Thoracic aorta (tissue), 2 donors: ENCODE measurements at places on chromosomes 13 and 19.
A peak's percentile ranks its signal among the peaks of the same experiment; 100 is the strongest.

GRCh38 chr19:44512326-44513298, 12.3 kb upstream of the ZNF180 start:
- DNase-seq = no peak

DNA sequence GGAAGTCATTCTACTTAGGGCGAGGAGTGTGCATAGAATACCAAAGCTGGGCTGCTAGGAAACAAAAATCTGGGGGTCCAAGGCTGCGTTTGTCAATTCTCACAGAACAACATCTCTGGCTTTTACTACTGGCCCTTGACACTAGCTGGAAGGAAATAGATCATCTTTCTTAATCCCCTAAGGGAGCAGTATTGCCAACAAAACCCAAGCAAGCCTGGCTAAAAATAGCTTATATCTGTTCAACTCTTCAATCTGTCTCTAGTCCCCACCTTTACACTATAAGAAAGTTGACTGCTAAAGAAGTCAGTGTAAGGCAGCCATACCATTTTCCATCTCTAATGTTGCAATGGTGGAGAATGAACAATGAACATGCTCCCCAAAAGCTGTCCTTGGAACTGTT, 107.8 kb upstream of the SPRY2 start:
- no peak for DNase-seq

GRCh38 chr19:8252922-8253589, 43.9 kb downstream of the CERS4 start:
- DNase-seq = peak; percentile 36

DNA sequence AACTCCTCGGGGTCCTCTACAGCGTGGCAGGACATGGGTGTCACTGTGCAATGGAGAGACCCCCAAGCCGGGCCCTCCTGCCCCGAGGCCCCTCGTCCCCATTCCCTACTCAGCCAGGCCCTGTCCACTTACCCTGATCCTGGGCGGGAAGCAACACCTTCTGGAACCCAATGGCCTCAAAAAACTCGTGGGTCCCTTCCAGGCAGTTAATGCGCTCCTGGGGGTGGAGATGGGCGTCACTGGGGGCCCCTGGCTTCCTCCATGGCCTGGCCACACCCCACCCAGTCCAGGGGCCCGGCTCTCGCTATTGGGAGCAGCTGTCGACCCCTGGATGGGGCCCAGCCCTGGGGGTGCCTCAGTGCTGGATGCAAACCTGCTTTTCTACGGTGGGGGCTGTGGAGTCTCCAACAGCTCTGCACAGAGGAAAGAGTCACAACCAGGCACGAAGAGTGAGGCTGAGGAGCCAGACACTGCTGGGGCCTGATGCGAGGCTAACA, 10.8 kb downstream of the UBXN6 start:
- DNase-seq = no peak

DNA sequence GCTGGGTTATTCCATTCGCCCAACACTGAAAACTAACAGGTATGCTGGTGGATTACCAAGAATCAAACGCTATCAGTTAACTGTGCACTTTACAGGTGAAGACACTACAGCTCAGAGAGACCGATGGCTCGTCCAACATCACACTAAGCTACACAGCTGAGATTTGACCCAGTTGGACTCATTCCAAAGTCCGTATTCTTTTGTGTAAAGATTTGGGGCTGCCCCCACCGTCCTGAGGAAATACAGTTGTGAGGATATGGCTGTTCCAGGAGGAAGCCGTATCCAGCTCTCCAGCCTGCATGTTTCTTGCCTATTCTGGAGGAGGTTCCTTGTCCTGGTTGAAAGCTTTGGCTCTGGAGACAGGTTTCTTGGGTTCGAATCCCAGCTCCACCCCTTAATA, 4.2 kb downstream of the ZSCAN5A start:
- no peak for DNase-seq

DNA sequence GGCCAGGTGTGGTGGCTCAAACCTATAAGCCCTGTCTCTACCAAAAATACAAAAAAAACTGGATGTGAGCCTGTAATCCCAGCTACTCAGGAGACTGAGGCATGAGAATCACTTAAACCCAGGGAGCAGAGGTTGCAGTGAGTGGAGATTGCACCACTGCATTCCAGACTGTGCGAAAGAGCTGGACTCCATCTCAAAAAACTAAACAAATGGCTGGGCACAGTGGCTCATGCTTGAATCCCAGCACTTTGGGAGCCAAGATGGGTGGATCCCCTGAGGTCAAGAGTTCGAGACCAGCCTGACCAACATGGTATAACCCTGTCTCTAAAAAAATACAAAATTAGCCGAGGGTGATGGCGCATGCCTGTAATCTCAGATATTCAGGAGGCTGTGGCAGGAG, 34.9 kb upstream of the ZNF83 start:
- DNase-seq = no peak

- DNase-seq = no peak
Measured at GRCh38 chr13:77807431-77808135, 110.1 kb downstream of the SLAIN1 start.

GRCh38 chr19:44772959-44773358, 4.7 kb upstream of the CBLC start:
- no peak for DNase-seq

GRCh38 chr13:22017226-22017625, 346.4 kb downstream of the FGF9 start:
- DNase-seq = no peak

DNA sequence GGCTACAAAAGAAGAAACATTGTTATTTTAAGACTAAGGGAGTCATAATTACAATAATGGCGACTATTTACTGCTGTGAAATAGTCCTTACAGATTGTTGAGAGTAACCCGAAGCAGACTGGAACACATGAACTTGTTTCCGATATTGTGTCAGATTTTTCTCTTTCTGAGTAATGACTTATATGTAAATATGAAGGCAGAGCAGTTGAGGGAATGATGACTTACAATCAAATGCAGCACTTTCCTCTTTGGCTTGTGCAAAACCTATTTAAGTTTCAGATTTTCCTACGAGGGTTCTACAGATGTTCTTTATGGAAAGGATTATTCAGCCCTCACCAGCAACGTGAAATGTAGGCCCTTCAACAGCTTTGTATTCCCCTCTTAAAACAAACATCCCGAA, 198.6 kb downstream of the RGCC start:
- DNase-seq = no peak

GRCh38 chr19:48943081-48943480, 9.6 kb downstream of the DHDH start:
- no peak for DNase-seq

GRCh38 chr19:20051841-20052768, 12.8 kb upstream of the ZNF682 start:
- DNase-seq = peak; percentile 89

GRCh38 chr13:113446488-113446854, 6.8 kb downstream of the ADPRHL1 start:
- DNase-seq = no peak

GRCh38 chr13:77980592-77980991, 62.0 kb upstream of the EDNRB start:
- DNase-seq = no peak

DNA sequence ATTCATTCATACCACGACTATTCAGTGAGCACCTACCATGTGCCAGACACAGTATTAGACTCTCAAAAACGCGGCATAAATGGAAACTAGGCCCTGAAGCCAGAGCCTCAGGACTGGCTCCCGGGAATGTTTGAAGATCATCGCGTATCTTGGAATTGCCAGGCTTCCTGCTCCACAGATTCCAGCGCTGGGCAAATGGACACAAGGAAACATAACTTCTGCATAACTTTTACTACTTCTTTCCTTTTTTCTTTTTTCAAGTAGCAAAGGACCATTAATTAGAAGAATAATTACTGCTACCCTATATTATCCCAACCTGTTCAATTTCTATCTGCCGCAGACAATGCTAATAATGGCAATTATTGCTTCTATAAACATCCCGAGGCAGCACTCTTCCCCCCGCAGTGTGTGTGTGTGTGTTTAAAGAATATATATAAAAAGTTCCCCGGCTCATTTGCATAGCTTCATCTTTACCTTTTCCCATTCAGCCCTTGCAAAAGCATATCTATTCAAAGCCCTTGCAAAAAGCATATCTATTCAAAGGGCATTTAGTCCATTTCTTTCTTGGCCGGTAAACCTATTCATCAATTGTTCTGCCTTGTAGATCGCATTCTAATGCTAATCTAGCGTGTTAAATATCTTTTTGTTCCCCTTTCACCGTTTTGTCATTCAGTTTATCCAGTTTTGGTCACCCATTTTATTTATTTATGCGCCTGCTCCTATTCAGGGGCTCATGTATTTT, 6.1 kb downstream of the SOX21 start:
- no peak for DNase-seq

DNA sequence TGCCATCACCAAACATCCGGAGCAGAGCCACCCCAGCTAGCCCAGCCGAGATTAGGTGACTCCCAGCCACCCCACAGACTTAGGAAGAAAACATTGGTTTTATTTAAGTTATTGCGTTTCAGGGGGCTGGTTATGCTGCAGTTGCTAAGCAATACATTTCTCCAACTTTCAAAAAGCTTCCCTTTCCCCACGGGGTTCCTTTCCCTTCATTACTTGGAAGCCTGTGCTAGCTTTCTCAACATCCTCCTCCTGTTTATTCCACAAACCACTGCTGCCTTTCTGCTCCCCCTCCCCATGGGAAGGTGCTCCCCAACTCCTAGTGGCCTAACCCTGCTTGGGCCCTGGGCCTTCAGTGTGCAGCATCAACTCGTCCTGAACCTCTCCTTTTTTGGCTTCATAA, 52.6 kb downstream of the CDADC1 start:
- no peak for DNase-seq

- no peak for DNase-seq
Measured at GRCh38 chr13:78993792-78994191, 334.8 kb upstream of the OBI1 start.

- DNase-seq = no peak
Measured at GRCh38 chr19:5788422-5788821, 2.5 kb downstream of the DUS3L start.

DNA sequence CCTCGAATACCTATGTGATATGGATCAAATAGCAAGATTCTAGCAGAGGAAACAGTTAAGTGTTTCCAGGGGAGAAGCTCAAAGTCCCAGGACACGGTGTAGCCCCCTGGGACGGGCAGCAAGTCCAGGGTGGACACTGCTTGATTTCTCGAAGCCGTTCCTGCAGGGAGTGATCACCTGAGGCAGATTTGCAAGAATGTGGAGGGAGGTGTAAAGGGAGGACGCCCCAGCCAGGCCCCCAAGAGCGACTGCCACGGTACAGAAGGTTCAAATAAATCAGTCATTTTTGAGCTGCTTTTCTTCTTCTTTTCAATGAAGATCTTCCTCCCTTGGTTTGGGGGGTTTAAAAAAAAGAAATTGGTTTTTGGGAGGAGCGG, 41.4 kb downstream of the KLF2 start:
- DNase-seq = no peak

- no peak for DNase-seq
Measured at GRCh38 chr13:65856431-65856830, 1373.7 kb downstream of the PCDH9 start.

GRCh38 chr19:35353635-35354034, 4.6 kb upstream of the FFAR3 start:
- no peak for DNase-seq

DNA sequence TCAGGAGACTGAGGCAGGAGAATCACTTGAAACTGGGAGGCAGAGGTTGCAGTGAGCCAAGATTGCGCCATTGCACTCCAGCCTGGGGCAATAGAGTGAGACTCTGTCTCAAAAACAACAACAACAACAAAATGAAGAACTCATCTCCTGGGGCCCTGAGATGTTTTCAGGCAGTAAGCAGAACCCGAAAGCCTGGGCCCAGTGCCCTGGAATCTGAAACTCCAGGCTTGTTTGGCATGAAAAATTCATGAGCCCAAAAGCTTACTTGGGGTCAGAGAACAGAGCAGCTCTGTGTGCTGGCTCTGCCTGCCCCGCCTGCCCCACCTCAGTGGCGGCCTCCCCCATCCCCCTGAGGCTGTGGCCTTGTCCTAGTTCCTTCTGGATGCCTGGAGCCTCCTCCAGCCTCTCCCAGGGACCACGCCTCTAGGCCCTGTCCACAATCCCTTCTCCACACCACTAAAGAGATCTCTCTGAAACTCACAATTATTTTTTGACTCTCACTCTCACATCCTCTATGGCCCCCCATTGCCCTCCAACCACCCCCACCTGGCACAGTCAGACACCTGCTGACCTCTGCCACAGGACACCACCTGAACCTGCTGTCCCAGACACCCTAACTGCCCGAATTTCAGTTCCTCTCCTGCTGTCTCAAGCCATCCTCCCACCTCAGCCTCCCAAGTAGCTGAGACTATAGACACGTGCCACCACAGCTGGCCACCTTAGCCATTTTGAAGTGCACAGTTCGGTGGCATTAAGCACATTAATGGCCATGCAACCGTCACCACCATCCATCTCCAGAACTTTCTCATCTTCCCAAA, 6.9 kb upstream of the AP1M2 start:
- DNase-seq = no peak

- no peak for DNase-seq
Measured at GRCh38 chr19:33339016-33339984, 34.2 kb upstream of the CEBPG start.

DNA sequence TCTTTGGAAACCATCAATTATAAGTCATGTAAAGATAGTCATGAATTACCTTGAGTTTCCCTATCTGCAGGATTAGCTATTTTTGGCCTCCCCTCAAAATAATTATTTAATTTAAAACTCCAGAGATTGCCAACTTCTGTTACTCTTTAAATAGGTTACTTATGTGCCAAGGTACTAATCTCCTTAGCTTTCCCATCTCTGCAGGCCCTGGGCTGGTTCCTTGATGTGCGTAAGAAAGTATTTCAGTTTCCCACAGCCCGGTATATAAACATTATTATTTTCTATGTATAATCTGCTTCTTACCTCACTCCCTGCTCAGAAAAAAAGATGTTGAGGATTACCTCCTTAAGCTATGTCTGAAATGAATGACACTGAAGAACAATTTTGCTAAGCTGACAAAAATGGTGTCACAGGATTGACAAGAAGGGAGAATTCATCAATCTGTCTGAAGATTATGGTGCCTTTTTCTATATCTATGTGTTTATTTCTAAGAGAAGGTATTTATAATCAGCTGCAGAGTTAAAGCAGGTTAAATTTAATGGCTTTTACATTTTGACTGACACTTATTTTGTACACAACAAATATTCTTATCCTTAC, 1697.2 kb upstream of the PCDH20 start:
- DNase-seq = no peak

GRCh38 chr13:104854007-104854406, 1681.5 kb downstream of the EFNB2 start:
- no peak for DNase-seq
